MCF 10A (cell line): ENCODE measurements at places on chromosomes 16 and 17.
A peak's percentile ranks its signal among the peaks of the same experiment; 100 is the strongest.

DNA sequence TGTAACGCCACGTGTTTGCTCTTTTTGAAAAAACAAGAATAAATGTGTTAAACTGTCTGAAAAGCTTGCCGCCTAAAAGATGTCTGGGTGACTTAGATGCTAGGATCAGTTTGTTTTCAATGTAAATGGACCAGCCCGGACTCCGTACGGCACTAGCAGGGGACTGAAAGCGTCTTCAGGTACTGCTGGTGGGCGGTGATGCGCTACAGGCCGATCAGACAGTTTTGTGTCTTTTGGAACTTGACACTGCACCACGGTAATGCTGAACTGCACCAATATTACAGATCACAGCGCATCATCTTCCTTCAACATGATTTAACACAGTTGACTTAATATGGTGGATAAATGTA is 727 bp upstream of the MBTPS1 start:
- H3K27ac ChIP-seq, result peak overlapping the region; percentile 63
- DNase-seq, result no peak
- H3K36me3 ChIP-seq, result peaks cover 13% of the 10 kb centered on the region
- no peaks in the 10 kb centered on the region for H3K27me3 ChIP-seq
- peak overlapping the region; percentile 89 for H3K4me3 ChIP-seq

DNA sequence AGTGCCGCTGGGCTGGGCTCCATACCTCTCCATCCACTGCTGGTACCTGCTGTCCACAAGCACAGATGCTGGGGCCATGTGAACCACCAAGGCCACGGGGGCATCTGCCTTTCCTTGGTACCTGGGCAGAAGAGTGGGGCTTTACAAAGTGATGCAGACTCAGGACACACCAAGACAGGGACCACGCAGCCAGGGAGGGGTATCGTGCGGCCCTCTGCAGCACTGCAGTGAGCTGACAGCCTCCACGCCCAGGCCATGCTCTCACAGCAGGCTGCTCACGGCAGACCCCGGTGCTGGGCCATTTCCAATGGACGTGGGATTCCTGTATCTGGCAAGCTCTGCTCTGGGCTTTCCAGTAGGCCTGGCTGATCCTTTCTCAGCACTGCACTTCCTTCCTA is 14.4 kb downstream of the ELAC2 start:
- H3K4me3 ChIP-seq, result no peak overlapping the region
- H3K36me3 ChIP-seq, result peaks cover 66% of the 10 kb centered on the region
- no peak overlapping the region for H3K27ac ChIP-seq

- H3K27ac ChIP-seq, result no peak overlapping the region
- no peaks in the 10 kb centered on the region for H3K36me3 ChIP-seq
- DNase-seq, result no peak
- no peaks in the 10 kb centered on the region for H3K4me1 ChIP-seq
These were observed 13.5 kb upstream of the ASGR2 start for GRCh38 chr17:7128160-7128559.

- no peak for DNase-seq
- peaks cover 14% of the 10 kb centered on the region for H3K36me3 ChIP-seq
- peak within 1 kb of the TSS; percentile 93 for H3K27ac ChIP-seq
- no peaks in the 10 kb centered on the region for H3K27me3 ChIP-seq
- peaks cover 11% of the 10 kb centered on the region for H3K4me1 ChIP-seq
These were observed at the start of gene TMEM95 for GRCh38 chr17:7355053-7355452. TSS of gene TMEM95 (plus strand) at chr17:7355156. CDS start at chr17:7355205, 49 bp downstream.

DNA sequence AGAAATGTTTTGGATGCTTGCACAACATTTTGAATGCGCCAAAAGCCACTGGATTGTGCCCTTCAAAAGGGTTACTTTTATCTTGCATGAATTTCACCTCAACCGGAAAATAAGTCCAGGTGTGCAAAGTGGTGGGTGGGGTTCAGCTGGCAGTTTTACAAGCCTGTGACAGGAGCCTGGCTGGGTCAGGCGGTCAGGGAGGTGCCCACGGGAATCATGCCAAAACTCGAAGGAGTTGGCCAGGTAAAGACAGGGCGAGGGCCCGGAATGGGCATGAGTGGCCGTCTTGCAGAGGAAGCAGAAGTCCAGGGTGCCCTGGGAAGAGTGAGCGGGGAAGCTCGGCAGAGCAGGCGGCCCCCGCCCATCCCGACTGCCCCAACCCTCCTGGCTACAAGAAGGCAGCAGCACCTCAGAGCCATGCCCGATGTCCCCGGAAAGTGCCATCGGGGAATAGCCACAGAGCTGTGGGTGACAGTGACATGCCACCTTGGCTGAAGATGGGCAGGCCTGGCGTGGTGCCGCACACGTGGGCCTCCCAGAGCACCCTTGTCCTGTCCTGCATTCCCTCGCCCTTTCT is 19.1 kb upstream of the CACNG1 start:
- H3K27me3 ChIP-seq, result no peaks in the 10 kb centered on the region
- no peak for DNase-seq
- H3K36me3 ChIP-seq, result no peaks in the 10 kb centered on the region
- H3K27ac ChIP-seq, result no peak overlapping the region

DNA sequence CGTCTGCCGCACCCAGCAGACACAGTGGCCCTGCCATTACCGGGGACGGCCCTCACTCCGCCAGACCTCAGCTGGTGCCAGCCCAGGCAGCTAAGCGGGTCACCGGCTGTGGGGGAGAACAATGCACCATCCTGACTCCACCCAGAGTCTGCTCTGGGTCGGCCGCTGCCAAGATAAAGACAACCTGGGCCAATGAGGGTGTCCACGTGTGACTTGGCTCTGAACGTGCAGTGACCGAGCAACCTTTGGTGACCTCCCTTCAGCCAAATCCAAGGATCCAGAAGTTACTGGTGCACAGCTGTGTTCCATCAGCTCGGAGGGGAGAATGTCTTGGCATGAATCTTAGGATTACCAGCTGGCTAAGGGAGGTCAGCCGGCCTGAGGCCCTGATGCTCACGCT is 155.9 kb downstream of the NTN1 start:
- H3K36me3 ChIP-seq, result no peaks in the 10 kb centered on the region
- no peak overlapping the region for H3K4me3 ChIP-seq
- no peaks in the 10 kb centered on the region for H3K4me1 ChIP-seq
- no peak overlapping the region for H3K27ac ChIP-seq

GRCh38 chr16:31327646-31328225 is 27.2 kb upstream of the ITGAX start:
- H3K4me1 ChIP-seq, result peaks cover 7% of the 10 kb centered on the region
- no peaks in the 10 kb centered on the region for H3K36me3 ChIP-seq
- H3K27ac ChIP-seq, result no peak overlapping the region

DNA sequence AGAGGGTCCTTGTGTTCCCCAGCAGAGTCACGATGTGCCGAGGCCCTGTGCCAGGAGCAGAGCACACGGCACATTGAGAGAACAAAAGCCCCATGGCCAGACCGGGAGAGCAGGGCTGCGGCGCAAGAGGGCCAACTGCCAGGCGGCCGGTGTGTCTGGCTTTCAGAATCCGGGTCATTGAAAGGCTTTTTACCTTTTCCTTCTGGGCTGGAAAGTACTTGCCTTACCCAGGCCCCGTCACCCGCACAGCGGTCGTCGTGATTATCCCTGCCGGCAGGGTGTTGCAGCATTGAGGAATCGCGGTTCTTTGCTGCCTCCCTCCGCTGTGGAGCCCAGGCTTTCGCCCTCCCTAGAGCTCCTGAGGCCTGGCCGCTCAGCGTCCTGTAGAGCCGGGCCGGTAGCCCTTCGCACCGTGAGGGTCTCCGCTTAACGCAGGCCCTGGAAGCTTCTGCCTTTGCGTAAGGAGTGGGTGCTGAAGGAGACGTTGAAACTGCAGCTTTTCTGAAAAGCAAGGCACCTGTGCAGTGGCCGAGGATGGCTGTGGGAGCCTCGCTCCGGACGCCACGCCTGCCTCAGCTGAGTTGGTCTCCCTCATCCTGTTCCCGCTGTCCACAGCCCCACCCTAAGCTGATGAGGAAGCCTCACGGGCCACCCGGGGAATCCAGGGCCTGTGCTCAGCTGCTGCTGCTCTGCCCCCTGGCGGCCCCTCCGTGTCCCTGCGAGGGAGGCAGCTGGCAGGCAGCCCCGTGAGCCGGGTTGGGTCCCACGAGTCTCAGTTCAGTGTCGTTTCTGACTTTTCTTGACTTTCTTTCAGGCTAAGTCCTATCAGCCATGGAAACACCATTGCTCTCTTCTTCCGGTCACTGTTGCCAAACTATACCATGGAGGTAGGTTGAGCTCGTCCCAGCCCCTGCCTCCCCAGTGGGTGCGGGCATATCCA is 8.6 kb upstream of the MC1R start:
- peaks cover 72% of the 10 kb centered on the region for H3K36me3 ChIP-seq
- no peak overlapping the region for H3K27ac ChIP-seq
- H3K4me1 ChIP-seq, result no peaks in the 10 kb centered on the region
- DNase-seq, result peak; percentile 68

DNA sequence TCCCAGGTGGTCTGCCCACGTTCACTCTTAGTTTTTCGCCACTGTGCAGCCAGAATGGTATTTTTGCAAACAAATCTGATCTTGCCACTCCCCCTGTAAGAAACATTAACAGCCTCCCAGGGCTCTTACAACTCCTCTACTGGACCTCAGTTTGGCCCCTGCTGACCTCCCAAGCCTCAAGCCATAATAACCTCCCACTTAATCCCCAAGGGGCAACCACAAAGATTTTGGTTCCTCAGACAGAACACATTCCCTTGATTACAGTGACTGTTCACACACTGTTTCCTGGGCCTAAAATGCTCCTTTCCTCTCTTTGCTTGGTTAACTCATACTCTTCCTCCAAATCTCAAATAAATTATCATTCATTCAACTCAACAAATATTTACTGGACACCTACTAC is 21.5 kb upstream of the CD300E start:
- H3K4me3 ChIP-seq, result no peak overlapping the region
- peaks cover 40% of the 10 kb centered on the region for H3K27me3 ChIP-seq
- no peak for DNase-seq
- no peaks in the 10 kb centered on the region for H3K4me1 ChIP-seq

DNA sequence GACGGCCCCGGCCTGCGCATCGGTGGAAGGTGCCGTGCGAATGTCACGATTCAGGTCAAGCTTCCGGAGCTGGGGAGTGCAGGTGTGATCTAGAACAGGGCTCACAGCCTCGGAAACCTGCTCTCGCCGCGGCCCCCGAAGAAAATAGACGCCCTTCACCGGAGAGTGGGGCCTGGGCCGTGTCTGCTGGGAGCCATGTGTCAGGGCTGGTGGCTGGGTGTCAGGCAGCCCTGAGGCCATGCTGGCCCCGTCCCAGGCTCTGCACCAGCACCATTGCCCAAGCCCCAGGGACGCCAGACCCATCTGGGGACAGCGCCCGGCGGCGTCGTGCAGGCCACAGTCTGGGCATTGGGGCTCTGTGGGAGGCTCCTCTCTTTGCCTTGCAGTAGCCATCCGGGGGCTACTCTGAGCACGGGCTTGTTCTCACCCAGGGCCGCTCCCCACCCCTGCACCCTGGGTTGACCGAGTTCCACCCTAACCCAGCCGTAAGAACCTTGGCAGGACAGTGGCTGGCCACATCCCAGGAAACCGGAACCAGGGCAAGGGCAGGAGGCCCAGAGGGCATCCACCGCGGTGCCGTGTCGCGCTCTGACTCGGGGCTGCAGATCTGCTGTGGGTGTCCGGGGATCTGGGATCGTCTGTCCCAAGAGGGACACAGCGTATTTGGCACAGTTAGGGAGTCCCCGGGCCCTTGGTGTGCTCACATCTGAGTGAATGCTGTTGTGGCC is 5.3 kb upstream of the NUDT16L1 start:
- H3K4me1 ChIP-seq, result peaks cover 5% of the 10 kb centered on the region
- H3K27me3 ChIP-seq, result no peaks in the 10 kb centered on the region
- peaks cover 83% of the 10 kb centered on the region for H3K36me3 ChIP-seq
- DNase-seq, result no peak

GRCh38 chr16:77223184-77223583 is 24.0 kb downstream of the SYCE1L start:
- H3K4me3 ChIP-seq, result no peak overlapping the region
- H3K36me3 ChIP-seq, result no peaks in the 10 kb centered on the region
- no peak overlapping the region for H3K27ac ChIP-seq
- peak; percentile 42 for DNase-seq
- H3K27me3 ChIP-seq, result no peaks in the 10 kb centered on the region

- H3K4me3 ChIP-seq, result no peak overlapping the region
- H3K27ac ChIP-seq, result no peak overlapping the region
- no peaks in the 10 kb centered on the region for H3K36me3 ChIP-seq
- H3K27me3 ChIP-seq, result peaks cover 20% of the 10 kb centered on the region
- peaks cover 9% of the 10 kb centered on the region for H3K4me1 ChIP-seq
These were observed 45.4 kb downstream of the SOX8 start for GRCh38 chr16:1026784-1027500.

- no peak for DNase-seq
- H3K27me3 ChIP-seq, result peaks cover 56% of the 10 kb centered on the region
- no peaks in the 10 kb centered on the region for H3K36me3 ChIP-seq
- H3K4me1 ChIP-seq, result no peaks in the 10 kb centered on the region
These were observed 119.5 kb downstream of the IRF8 start for GRCh38 chr16:86018487-86018886.

GRCh38 chr17:64774888-64775540 is 112.9 kb upstream of the SMURF2 start:
- no peak for DNase-seq
- H3K27ac ChIP-seq, result peak overlapping the region; percentile 79
- H3K27me3 ChIP-seq, result no peaks in the 10 kb centered on the region
- H3K4me1 ChIP-seq, result no peaks in the 10 kb centered on the region
- peaks cover 29% of the 10 kb centered on the region for H3K36me3 ChIP-seq

DNA sequence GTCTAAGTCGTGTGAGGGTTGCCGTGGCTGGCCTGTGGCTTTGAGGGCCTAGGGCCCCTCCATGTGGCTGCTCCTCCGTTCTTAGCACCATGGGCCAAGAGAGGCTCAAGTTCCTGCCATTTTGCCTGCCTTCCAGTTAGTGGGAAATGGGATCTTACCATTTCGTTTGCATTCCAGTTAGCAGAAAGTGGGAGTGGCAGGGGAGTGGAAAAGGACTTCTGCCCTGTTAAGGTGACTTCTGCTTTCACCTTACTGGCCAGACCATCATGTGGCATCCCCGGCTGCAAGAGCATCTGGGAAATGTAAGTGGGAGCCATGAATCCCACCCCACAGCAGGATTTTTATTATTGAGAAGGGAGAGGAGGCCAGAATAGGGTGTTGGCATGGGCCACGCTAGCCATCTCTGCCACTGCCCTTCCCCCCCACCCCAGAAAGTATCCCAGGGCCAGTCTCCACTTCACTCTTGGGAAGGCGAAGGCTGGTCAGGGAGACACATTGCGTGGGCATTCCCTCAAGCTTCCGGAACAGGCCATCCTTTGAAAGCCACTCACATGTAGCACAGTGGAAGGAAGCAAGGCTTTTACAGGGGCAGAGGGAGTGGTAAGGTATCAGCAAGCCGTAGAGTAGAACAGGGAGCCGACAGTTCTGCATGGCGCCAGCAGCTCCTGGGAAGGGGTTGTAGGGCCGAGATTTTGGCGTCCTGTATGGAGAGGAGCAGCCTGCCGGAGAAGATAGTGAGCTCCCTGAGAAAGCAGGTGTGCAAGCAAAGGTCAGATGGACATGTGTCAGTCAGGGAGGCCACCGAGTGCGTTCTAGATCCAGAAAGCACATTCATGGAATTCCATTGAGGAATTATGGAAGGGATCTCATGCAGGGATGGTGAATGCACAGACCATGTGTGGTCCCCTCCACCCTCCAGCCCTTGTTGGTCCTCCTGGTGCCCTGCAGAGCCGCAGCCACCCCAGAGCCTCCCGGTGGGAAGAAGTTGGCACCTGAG is 33.4 kb downstream of the CMIP start:
- no peaks in the 10 kb centered on the region for H3K27me3 ChIP-seq
- no peak overlapping the region for H3K27ac ChIP-seq
- H3K36me3 ChIP-seq, result peaks cover 27% of the 10 kb centered on the region
- no peak for DNase-seq
- peaks cover 9% of the 10 kb centered on the region for H3K4me1 ChIP-seq
